CD4-positive, alpha-beta T cell treated with Interleukin-4 for 4 hours (primary cell): ENCODE measurements at places on chromosomes 12 and 14.

- DNase-seq = no peak
These were observed 524.1 kb upstream of the FBXO33 start for GRCh38 chr14:39956372-39956771.

DNA sequence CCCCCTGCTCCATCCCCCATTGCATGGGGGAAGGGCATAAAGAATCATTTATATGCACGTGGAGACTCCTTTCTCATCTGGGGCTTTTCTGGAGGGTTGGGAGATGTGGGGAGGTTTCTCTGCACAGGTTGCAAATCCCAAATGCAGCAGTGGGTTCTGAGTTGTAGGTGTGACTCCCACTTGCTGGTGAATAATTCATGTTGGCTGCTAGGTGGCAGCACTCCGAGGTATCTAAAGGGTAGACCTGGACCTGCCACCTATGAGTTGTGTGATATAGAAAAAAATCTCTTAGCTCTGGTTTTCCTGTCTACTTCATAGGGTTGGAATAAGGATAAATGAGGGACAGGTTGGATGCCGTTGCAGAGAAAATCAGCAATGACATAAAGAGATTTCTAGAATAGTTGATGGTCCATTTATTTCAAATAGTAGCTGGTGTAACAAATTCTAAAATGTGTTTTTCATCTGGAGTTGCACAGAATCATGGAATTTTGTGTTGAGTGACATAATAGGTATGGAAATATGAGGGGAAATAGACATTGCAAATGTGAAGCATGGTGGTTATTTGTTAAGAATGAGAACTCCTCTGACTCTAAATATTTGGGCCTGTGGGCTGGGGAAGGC, 4.6 kb downstream of the MARCHF9 start:
- peak; percentile 57 for DNase-seq

DNA sequence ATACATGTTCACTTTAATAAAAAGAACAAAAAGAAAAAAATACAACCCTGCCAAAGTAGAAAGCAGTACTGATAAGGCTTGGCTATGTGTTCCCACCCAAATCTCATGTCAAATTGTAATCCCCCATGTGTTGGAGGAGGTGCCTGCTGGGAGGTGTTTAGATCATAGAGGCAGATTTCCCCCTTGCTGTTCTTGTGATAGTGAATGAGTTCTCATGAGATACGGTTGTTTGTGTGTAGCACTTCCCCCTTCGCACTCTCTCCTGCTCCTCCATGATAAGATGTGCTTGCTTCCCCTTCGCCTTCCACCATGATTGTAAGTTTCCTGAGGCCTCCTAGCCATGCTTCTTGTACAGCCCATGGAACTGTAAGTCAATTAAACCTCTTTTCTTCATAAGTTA, 59.9 kb downstream of the USP15 start:
- DNase-seq = no peak

DNA sequence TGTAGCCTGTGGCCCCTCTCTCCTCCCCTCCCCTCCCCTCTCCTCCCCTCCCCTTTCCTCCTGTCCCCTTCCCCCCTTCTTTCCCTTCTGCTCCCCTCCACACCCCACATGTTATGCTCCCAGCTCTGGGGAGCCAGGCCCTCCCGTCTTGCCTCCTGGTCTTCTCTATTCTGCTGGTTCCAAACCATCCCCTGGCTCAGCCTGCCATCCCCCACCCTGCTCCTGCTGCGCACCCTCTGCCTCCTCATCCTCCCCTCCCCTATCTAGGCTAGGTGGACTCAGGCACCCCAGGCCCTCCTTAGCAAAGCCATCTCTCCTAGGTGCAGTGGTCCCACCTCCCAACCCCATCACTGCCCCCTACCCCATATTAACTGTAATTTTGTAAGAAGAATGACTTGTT, 99.5 kb downstream of the CALM1 start:
- DNase-seq = no peak

- no peak for DNase-seq
These were observed 77.9 kb downstream of the PTGER2 start for GRCh38 chr14:52391881-52392615.

DNA sequence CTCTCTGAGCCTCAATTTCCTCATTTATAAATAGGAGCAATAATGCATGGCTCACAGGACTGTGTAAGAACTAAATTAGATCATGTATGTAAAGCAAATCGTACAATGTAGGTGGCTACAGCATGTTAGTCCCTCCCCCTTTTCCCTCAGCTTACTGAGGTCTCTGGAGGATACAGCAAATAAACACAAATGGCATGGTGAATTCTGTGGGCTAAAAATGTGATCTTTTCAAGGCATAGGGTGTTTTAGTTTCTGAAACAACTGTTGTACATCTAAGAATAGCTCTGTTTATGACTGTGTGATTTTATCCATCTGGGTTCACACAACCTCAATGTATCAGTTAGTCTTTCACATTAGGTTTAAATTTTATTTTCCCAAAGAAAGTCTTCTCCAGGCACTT, 121.2 kb upstream of the PLEKHG7 start:
- DNase-seq = no peak

- peak; percentile 50 for DNase-seq
These were observed 54.8 kb downstream of the WNK1 start for GRCh38 chr12:807041-807735.

DNA sequence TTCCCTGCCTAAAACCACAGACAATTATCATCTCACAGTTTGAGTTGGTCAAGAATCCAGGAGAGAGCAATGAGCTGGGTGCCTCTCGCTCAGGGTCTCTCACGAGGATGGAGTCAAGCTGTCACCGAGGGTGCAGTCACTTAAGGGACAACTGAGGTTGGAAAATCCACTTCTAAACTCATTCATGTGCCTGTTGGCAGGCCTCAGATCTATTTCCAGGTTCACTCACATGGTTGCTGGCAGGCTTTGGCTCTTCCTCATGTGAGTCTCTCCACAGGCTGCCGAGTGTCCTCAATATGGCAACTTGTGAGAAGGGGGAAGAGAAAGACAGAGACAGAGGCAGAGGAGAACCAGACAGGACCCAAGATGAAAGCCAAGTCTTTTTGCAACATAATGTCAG, 10.5 kb upstream of the OR10P1 start:
- DNase-seq = no peak

GRCh38 chr12:82366197-82366596, 7.9 kb downstream of the METTL25 start:
- DNase-seq = no peak
